CD4-positive, alpha-beta T cell treated with Interleukin-6 for 4 hours (primary cell): ENCODE measurements at places on chromosomes 2 and 18.

- DNase-seq, result no peak
Measured at GRCh38 chr18:8732442-8733360, 27.3 kb downstream of the MTCL1 start.

DNA sequence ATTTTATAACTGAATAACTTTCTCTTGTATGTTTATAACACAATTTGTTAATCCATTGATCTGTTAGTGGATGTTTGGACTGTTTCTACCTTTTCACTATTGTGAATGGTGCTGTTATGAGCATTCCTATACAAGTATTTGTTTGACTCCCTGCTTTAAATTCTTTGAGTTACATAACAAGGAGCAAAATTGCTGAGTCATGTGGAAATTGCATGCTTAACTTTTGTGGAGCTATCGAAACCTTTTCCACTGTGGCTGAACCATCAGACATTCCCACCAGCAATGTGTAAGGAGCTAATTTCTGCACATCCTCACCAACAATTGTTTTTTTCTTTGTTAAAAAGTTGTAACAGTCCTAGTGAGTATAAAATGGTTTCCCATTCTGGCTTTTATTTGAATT is 415.5 kb downstream of the CBLN2 start:
- no peak for DNase-seq

GRCh38 chr2:176133389-176133788 is 3.9 kb downstream of the HOXD8 start:
- DNase-seq, result no peak

DNA sequence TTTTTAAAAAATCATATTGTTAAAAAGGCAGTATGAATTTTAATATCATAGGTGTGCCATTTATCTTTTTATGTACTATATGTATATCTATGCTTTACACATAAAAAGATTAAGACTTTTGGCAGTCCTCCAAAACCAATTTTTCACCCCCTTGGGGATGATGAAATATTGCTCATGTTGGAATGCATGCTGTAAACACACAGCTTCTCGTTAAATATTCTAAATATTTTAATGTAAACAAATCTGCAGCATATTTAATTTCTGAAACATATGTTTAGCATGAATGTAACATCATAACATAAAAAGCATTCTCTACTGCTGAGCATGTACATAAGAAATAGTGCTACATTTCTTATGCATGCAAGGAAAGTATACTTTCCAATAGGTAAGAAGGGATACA is 484.3 kb upstream of the LRATD1 start:
- no peak for DNase-seq

DNA sequence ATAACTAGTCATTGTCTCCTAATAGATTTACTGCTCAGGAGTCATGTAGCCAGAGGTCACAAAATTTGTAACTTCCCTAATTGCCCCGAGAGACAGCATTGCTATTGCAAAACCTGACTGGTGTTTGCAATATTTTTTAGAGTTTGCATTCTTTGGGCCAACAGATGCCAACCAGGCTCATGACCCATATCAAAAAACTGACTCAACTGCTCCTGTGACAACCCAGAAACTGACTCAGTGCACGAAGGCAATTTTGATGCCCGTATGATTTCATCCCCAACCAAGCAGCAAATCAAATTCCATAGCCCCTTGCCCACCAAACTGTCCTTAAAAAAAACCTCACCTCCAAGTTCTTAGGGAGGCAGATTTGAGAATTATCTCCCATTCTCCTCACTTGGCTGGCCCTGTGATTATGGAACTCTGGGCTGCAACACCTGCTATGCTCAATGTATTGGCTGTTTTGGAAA is 951.3 kb downstream of the TSN start:
- no peak for DNase-seq

DNA sequence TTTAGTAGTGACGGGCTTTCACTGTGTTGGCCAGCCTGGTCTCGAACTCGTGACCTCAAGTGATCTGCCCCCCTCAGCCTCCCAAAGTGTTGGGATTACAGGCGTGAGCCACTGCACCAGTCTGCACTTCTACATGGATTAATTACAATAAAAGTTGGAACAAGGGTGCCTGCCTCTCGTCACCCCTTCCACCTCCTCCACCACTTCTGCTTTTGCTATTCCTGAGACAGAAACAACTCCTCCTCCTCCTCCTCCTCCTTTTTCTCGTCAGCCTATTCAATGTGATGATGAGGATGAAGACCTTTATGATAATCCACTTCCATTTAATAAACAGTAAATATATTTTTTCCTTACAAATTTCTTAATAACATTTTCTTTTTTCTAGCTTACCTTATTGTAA is 35.2 kb downstream of the SRBD1 start:
- no peak for DNase-seq

- DNase-seq, result peak; percentile 11
Measured at GRCh38 chr2:214410918-214411554, at the start of gene VWC2L. TSS of gene VWC2L (plus strand) at chr2:214411054. CDS start at chr2:214414194, 3,140 bp downstream.

- DNase-seq, result no peak
Measured at GRCh38 chr2:27369471-27370025, 590 bp downstream of the EIF2B4 start.

- DNase-seq, result no peak
Measured at GRCh38 chr2:173446722-173447121, 92.0 kb downstream of the CDCA7 start.

GRCh38 chr18:26549263-26550094 is 1.1 kb upstream of the KCTD1 start:
- DNase-seq, result no peak

DNA sequence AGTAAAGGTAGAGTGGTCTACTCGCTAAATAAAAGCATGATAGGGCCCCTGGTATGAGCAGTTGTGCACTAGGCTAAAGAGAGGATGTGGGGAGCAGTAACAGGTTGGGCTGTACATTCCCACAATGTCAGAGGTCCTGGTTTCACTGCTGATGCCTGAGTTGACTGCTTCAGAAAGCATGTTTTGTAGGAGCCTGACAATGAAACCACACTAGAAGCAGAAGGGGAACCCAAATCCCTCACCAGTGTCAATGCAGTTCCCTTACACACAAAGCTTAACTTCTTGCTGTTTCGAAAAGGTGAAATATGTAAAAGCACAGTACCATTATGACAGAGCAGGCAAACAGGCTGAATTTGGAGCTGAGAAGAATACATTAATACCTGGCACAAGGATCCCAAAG is 291.7 kb upstream of the KYNU start:
- no peak for DNase-seq

GRCh38 chr2:102460467-102460866 is 12.6 kb upstream of the SLC9A4 start:
- no peak for DNase-seq

GRCh38 chr2:221412978-221413377 is 159.1 kb downstream of the EPHA4 start:
- no peak for DNase-seq

DNA sequence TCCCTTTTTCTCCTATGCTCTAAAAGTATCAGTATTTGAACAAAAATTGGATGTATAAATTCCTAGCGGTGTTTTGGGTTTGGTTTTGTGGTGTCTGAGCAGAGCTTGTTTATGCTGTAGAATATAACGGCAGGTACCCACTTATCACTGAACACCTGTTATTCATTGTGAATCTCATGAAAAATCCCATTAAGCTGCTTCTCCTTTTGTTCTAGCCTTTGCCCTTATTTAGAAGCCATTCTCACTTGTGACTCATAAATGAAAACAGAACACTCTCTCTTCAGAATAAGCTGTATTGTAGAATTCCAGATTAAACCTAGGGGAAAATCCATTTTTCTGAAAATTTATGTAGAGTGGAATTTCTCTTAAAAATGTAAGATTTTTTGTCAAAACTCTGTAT is 104.0 kb downstream of the PRPF40A start:
- DNase-seq, result no peak

DNA sequence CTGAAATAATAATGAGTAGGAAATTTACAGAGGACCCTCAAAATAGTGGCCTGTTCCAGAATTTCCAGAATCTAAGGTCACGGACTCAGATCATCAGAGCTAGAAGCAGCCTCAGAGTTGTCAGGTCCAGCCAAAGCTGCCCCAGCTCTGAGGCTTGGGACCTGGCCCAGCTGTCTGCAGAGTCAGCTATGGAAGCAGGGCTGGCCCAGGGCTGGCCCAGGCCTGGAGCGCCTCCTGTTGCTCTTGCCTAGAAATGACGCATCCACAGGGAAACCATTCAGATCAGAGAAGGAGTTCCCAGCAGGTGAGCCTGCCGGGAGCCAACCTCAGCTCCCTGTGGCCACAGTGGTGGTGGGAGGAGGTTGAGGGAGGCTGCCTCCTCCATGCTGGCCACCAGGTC is 106.7 kb upstream of the ARL4C start:
- no peak for DNase-seq

GRCh38 chr2:33378556-33379210 is 97.8 kb upstream of the RASGRP3 start:
- no peak for DNase-seq

GRCh38 chr2:52960881-52961280 is 806.7 kb upstream of the CHAC2 start:
- DNase-seq, result no peak

- DNase-seq, result no peak
Measured at GRCh38 chr2:199602271-199602895, 144.6 kb upstream of the SATB2 start.

DNA sequence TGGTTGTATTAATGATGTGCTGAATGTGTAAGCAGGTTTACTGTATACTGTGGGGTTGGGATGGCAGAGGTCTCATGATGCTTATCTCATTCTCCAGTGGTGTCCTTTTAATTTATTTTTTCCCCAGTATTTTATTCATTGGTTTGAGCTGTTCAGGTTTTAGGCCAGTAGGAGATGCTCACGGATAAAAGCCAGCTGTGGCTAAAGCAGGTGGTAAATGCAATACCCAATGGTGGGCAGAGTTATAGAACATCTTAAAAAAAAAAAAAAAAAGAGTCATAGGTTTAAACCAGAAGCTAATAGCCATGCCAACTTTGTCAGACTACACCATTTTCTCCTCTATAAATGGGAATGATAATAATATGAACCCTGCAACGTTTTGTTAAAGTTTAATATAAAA is 57.8 kb upstream of the NEUROD1 start:
- DNase-seq, result no peak
